ENCODE measurements at places on chromosomes 13 and 19. TPM values are rescaled to one million over a fixed set of nuclear protein-coding genes. Genes with fewer than 3 reads are reported as not detected.

DNA sequence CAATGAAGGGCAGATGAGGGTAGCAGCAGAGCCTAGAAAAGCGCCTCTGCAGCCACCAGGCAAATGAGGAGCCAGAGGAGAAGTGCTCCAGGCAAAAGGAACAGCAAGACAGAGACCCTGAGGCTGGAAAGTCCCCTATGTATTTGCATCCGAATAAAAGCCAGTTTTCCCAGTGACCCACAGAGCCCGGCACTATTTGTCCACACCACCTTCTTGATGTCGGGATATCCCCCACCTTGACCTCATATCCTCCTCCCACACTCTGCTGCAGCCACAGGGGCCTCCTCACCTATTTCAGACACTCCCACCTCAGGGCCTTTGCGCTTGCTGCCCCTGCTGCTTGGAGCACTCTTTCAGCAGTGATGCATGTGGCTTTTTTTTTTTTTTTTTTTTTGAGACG, 6.6 kb downstream of the ATG4D start:
- DNase-seq = no peak

DNA sequence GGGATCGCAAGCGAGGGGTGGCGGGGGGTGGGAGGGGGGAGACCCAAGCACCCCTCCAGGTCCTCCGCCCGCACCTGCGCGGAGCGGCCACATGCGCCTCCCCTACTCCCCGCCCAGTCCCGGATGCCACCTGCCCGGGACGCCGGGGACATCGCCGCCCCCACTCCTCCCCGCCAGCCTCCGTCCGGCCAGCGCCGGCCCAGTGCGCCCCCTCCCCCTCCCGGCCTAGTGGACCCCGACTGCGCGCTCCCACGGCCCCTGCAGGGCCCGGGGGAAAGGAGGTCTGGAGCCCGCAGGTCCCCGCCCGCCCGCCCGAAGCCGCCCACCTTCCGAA, 263 bp downstream of the RHPN2 start:
- no peak for DNase-seq

- DNase-seq = no peak
These were observed 26.2 kb upstream of the CNMD start for GRCh38 chr13:52765611-52766390.

Gene TLE2
- total RNA-seq = 26.1 TPM

Gene KLK14
- total RNA-seq = not detected

Gene BORCS8
- total RNA-seq = 17.2 TPM
